Endothelial cell of umbilical vein (primary cell): ENCODE measurements at places on chromosomes 1 and 21. TPM values are rescaled to one million over a fixed set of nuclear protein-coding genes. Genes with fewer than 3 reads are reported as not detected.

DENND2C gene
- 0.22 and 0.44 TPM in 2 replicates for total RNA-seq

NECTIN4 gene
- 0.37 and 0.58 TPM in 2 replicates for total RNA-seq

HOOK1 gene
- total RNA-seq: not detected in 2 replicates

HES5 gene
- not detected in 2 replicates for total RNA-seq

- no peak overlapping the region for H3K27ac ChIP-seq
- no peaks in the 10 kb centered on the region for H3K4me1 ChIP-seq
- H3K4me3 ChIP-seq: no peak overlapping the region
- H3K36me3 ChIP-seq: no peaks in the 10 kb centered on the region
- no peak for DNase-seq
Observed at GRCh38 chr21:23471877-23472276, 2135.4 kb downstream of the MRPL39 start.

DNA sequence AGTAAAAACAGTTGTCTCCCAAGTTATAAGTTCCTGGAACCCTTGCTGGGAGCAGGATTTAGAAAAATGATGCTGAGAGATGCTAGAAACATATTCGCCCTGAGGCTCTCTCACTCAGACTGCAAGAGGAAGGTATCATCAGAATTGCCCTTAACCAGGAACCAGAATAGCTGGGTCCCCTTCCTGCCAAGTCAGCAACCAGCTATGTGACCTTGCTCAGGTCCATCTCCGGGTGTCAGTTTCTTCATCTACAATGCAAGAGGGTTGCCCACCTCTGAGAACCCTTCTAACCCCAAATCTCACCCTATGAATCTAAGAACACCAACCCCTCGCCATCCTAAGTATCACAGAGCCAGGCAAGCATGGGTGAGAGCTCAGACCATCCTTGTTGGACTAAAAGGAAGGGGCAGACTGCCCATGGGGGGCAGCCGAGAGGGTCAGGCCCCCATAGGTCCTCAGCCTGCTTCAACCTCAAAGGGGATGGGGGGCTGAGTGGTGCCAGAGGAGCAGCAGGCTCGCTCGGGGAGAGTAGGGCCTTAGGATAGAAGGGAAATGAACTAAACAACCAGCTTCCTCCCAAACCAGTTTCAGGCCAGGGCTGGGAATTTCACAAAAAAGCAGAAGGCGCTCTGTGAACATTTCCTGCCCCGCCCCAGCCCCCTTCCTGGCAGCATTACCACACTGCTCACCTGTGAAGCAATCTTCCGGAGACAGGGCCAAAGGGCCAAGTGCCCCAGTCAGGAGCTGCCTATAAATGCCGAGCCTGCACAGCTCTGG lies 390 bp upstream of the S100A9 start:
- no peak overlapping the region for H3K27ac ChIP-seq
- no peak overlapping the region for H3K4me3 ChIP-seq
- H3K4me1 ChIP-seq: no peaks in the 10 kb centered on the region

- DNase-seq: no peak
- H3K4me3 ChIP-seq: no peak overlapping the region
- H3K4me1 ChIP-seq: no peaks in the 10 kb centered on the region
- no peaks in the 10 kb centered on the region for H3K36me3 ChIP-seq
- H3K27ac ChIP-seq: no peak overlapping the region
- H3K27me3 ChIP-seq: peaks cover 7% of the 10 kb centered on the region
Observed at GRCh38 chr1:93938461-93939145, 29.4 kb upstream of the GCLM start.

- no peak overlapping the region for H3K4me3 ChIP-seq
- H3K4me1 ChIP-seq: peaks cover 13% of the 10 kb centered on the region
- no peak for DNase-seq
- no peaks in the 10 kb centered on the region for H3K27me3 ChIP-seq
Observed at GRCh38 chr1:224507771-224508523, 73.3 kb upstream of the WDR26 start.

DNA sequence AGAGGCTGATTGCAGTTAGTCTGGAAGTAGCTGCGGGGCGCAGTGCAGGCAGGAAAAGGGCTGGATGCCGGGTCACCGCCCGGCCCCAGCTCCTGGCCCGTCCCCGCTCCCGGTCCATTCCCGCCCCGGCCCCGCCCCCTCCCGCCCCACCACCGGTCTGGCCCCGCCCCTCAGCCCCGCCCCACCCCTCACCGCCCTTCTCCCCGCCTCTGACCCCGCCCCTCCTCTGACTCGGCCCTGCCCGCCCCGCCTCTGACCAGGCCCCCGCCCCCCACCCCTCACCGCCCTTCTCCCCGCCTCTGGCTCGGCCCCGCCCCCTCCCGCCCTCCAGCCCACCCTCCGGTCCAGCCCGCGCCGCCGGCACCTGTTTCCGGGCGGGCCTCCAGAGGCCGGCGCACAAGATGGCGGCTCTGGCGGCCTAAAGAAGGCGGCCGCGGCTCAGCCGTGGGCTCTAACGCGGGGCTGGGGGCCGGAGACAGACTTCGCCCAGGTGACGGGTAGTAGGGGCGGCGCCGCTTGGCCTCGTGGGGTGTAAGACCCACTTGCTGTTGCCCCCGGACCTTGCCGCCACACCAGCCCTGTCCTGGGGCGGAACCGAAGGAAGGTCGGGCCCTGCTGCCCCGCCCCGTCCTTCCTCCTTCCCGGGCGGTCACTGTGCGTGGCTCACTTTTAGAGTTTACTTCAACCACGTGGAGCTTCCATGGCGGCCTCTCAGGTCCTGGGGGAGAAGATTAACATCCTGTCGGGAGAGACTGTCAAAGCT lies at the start of gene UBIAD1:
UBIAD1 (plus strand) TSS at position 367 of the 763 bp plus-strand sequence; CDS start at position 701, 334 bp downstream.
- DNase-seq: peak; percentile 87
- no peaks in the 10 kb centered on the region for H3K27me3 ChIP-seq
- peak within 1 kb of the TSS; percentile 77 for H3K4me3 ChIP-seq
- H3K4me1 ChIP-seq: peaks cover 13% of the 10 kb centered on the region

DNA sequence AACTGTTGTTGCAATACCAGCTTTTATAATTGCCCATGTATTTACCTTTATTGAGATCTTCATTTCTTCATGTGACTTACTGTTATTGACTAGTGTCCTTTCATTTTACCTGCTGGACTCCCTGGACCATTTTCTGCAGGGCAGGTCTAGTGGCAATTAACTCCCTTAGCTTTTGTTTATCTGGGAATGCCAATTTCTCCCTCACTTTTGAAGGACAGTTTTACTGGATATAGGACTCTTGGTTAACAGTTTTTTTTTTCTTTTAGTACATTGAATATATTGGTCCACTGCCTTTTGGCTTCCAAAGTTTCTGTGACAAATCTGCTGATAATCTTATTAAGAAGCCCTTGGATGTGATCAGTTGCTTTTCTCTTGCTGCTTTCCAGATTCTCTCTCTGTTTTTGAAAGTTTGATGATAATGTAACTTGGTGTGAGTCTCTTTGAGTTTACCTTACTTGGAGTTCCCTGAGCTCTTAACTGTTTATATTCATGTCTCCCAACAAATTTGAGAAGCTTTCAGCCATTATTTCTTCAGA lies 56.9 kb downstream of the COL18A1 start:
- H3K27ac ChIP-seq: no peak overlapping the region
- peaks cover 11% of the 10 kb centered on the region for H3K4me1 ChIP-seq
- H3K36me3 ChIP-seq: peaks cover 3% of the 10 kb centered on the region
- no peak overlapping the region for H3K4me3 ChIP-seq

DNA sequence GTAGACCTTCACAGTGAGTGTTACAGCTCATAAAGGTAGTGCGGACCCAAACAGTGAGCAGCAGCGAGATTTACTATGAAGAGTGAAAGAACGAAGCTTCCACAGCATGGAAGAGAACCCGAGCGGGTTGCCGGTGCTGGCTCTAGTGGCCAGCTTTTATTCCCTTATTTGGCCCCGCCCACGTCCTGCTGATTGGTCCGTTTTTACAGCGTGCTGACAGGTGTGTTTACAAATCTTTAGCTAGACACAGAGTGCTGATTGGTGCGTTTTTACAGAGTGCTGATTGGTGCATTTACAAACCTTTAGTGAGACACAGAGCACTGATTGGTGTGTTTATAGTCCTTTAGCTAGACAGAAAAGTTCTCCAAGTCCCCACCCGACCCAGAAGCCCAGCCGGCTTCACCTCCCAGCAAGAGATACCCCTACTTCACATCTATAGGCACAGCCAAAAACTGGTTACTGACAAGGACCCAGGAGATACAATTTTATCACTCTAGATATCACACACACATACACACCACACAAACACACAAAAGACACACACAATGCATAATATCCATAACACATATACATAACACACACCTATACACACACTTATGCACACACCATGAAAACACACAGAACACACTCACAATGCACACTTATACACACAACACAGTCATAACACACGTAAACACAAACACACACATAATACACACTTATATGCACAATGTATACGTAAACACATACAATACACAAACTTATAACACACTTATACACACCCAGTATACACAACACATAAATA lies 68.5 kb downstream of the MAP3K21 start:
- H3K27ac ChIP-seq: no peak overlapping the region
- H3K4me1 ChIP-seq: no peaks in the 10 kb centered on the region
- H3K27me3 ChIP-seq: peaks cover 2% of the 10 kb centered on the region
- no peaks in the 10 kb centered on the region for H3K36me3 ChIP-seq

DNA sequence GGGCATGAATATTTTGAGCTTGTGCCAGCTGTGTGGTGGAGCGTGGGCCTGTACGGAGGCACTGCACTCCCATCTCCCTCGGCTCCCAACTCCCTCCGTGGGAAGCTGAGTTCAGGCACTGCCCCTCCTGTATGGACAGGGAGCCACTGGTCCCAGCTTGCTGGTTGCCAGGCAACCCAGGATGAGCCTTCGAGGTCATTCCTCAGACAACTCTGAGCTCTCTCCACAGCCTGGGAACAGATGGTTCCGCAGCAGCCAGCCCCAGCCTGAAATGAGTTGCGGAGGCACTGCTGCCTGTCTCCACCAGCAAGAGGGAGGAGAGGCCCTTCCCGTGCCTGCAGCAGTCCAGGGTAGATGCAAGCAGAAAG lies 58.4 kb upstream of the TENT5B start:
- H3K36me3 ChIP-seq: no peaks in the 10 kb centered on the region
- H3K27me3 ChIP-seq: no peaks in the 10 kb centered on the region
- DNase-seq: no peak
- no peaks in the 10 kb centered on the region for H3K4me1 ChIP-seq
- no peak overlapping the region for H3K4me3 ChIP-seq

DNA sequence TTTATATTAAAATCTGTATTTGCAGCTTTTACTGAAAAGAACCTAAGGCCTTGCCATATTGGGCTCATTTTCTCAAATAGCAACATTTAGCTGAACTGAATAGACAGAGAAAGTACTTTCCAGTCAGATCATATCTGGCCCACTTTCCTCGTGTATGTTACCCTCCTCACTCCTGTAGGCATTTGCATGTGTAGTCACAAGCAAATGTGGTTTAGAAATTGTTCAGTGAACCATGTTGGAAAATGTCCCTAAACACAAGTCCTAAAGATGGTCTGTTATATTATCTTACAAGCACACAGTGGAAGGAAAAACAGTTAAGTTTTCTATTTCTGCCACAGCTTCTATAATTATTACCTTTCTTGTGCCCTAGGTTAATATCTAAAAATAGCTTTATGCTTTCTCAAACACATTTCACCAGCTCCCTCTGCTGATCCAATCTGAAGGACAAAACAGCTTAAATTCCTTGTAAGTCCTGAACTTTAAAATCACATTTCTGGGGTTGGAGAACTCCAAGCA lies 606 bp upstream of the FMO4 start:
- H3K27me3 ChIP-seq: no peaks in the 10 kb centered on the region
- peaks cover 4% of the 10 kb centered on the region for H3K4me1 ChIP-seq
- H3K36me3 ChIP-seq: no peaks in the 10 kb centered on the region
- no peak for DNase-seq
- no peak overlapping the region for H3K4me3 ChIP-seq

- no peaks in the 10 kb centered on the region for H3K27me3 ChIP-seq
- no peak overlapping the region for H3K4me3 ChIP-seq
- no peak for DNase-seq
- H3K4me1 ChIP-seq: no peaks in the 10 kb centered on the region
- no peak overlapping the region for H3K27ac ChIP-seq
Observed at GRCh38 chr21:40754466-40754865, 92.5 kb downstream of the DSCAM start.

GRCh38 chr21:14844001-14844400 lies 220.8 kb downstream of the NRIP1 start:
- no peaks in the 10 kb centered on the region for H3K4me1 ChIP-seq
- H3K27ac ChIP-seq: no peak overlapping the region
- H3K4me3 ChIP-seq: no peak overlapping the region
- DNase-seq: no peak
- H3K36me3 ChIP-seq: no peaks in the 10 kb centered on the region

- no peak for DNase-seq
- no peak overlapping the region for H3K4me3 ChIP-seq
- no peaks in the 10 kb centered on the region for H3K36me3 ChIP-seq
- peaks cover 46% of the 10 kb centered on the region for H3K4me1 ChIP-seq
- no peaks in the 10 kb centered on the region for H3K27me3 ChIP-seq
Observed at GRCh38 chr1:172138634-172139033, 281.9 kb upstream of the C1orf105 start.

- H3K36me3 ChIP-seq: no peaks in the 10 kb centered on the region
- H3K27me3 ChIP-seq: no peaks in the 10 kb centered on the region
- DNase-seq: peak; percentile 49
- peak overlapping the region; percentile 80 for H3K27ac ChIP-seq
Observed at GRCh38 chr1:6347641-6348487, 45.7 kb downstream of the ACOT7 start.

DNA sequence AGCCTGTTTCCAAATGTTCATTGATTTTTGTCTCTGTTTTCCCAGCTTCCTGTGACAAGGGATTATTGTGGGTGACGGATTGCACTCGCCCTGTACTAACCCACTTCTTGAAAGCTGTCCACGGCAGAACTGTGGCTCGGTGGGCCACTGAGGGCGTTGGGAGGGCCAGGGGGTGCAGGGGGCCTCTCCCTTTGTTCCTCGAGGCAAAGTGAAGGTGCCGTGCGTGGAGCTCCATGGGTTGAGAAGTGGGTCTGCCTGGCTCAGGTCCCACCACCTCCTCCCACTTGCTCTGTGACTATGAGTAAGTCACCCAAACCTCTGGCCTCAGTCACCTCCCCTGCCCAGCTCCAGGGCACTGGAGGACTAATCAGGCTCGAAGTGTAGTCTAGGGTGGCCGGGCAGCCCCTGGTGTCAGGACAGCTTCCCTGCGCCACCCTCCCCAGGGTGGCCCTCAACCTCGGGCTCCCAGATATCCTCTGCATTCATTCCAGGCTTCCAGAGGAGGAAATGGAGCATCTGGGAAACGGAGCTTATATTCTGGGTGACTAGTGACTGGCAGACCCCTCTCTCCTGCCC lies 148.6 kb downstream of the NPHP4 start:
- H3K27me3 ChIP-seq: no peaks in the 10 kb centered on the region
- no peak overlapping the region for H3K4me3 ChIP-seq
- H3K4me1 ChIP-seq: no peaks in the 10 kb centered on the region
- no peak for DNase-seq
- no peak overlapping the region for H3K27ac ChIP-seq

GRCh38 chr1:79497193-79497773 lies 490.8 kb upstream of the ADGRL4 start:
- DNase-seq: peak; percentile 49
- H3K27ac ChIP-seq: no peak overlapping the region
- H3K27me3 ChIP-seq: no peaks in the 10 kb centered on the region
- H3K36me3 ChIP-seq: no peaks in the 10 kb centered on the region
